Neural progenitor cell (in vitro differentiated cells): ENCODE measurements at places on chromosomes 2 and 18.

DNA sequence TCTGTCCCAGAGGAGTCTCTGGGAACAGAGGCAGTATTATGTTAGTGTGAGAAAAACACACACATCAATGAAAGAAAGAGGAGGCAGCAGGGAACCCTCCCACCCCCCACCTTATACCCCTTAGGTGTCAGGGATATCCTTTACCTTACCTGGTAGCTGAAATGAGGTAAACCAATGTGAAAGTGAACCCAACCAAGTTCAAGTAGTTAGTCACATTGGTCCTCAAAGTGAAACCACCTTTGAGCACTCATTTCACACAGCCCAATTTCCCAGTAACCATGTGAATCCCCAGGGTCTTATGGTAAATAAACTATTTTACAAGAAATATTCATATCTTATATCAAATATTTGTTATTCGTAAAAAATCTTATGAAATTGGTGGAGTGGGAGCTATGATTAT lies 377.8 kb downstream of the LRATD1 start:
- DNase-seq: no peak

- peak; percentile 33 for DNase-seq
Observed at GRCh38 chr2:72325592-72326422, 178.1 kb upstream of the CYP26B1 start.

DNA sequence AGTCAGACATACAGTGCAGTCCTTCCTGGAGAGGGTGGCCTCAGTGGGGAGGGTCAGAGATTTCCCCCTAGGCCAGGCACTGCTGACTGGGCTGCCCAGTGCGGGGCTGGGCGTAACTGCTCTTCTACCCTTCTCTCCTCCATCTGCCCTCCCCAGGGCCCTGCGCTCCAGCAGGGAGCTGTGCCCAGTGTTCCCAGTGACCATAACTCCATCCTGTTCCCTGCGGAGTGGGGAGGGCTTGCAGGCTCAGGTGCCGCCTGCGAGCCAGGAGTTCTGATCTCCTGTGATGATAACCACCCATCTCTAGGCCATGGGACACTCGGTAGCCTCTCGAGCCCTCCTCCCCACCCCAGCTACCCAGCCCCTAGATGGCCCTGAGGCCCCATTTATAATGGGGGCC lies 107.6 kb downstream of the SMAD7 start:
- DNase-seq: no peak

DNA sequence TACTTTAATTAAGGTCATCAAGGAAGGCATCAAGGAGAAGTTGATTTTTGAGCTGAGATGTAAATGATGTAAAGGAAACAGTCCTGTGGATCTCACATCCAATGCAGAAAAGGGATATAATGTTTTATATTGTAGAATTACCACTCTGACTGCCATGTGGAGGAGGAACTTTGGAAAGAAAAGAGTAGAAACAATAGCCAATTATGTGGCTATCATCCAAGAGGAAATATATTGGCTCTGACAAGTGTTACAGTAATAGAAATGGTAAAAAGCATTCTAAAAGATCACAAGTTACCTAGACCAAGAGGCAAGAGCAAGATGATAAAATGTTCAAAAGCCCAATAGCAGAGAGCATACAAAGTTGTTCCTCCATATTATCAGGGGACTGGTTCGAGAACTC lies 26.8 kb downstream of the BARD1 start:
- DNase-seq: no peak

DNA sequence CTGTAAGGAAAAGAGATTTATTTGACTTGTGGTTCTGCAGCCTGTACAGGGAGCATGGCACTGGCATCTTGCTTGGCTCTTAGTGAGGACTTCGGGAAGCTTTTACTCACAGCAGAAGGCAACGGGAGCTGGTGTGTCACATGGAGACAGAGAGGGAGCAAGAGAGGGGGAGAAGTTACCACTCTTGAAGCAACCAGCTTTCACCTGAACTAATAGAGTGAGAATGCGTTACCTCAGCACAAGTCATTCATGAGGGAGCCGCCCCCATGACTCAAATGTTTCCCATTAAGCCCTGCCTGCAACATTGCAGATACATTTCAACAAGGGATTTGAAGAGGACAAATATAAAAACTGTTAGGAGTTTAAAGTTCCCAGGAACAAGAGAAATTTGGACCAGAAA lies 190.0 kb downstream of the CYRIA start:
- no peak for DNase-seq

DNA sequence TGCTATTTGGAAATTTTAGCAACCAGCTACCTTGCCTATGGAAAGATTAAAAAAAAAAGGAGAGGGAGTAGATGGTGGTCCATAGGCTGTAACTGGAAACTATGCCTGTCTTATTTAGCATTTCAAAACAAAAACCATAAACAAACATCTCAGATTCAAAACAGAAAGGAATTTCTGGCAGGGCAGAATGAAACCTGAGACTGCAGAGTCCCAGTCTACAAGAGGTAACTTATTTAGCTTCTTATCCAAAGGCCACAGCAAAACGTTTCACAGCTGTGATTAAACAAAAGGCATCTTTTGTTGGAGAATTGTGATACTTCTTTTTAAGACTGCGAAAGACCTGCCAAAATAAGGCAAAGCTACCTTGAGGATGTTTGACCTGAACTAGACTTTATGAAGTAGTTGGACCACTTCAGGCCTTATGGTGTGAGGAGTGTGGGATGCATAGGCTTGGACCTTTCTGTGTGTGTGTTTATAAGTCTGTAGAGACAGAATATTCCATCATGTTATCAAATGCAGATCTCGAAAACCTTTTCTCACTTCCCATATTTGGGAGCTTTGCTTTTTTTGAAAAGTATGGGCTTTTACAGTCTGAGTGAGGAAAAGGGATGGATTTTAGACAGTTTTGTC lies 11.0 kb downstream of the CRIM1 start:
- DNase-seq: no peak

DNA sequence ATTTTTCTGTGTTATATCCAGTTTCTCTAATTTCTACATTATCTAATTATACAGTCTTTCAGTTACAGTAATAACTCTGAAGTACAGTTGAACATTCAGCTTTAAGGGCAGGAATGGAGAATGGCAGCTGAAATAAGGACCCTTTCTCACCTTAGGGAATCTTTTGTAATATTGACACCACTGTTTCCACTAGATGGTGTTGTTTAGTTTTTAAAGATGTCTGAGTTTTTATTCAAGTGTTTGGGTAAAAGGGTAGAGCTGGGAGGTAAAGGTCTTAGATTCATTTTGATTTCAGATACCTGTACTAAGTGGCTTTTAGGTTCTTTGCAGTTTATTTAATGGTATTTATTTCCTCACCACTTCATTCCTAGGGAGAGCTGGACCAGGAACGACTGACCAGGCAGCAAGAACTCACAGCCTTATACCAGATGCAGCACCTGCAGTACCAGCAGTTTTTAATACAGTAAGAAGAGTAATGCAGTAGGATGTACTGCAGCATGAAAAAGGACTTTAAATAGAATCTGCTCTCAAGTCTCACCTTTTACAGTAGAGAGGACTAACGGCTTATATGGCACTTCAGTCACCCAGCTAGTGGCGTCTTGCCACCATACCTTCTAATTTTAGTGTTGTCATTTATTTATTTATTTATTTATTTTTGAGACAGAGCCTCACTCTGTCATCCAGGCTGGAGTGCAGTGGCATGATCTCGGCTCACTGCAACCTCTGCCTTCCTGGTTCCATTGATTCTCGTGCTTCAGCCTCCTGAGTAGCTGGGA lies 33.2 kb upstream of the KCNJ13 start:
- no peak for DNase-seq

DNA sequence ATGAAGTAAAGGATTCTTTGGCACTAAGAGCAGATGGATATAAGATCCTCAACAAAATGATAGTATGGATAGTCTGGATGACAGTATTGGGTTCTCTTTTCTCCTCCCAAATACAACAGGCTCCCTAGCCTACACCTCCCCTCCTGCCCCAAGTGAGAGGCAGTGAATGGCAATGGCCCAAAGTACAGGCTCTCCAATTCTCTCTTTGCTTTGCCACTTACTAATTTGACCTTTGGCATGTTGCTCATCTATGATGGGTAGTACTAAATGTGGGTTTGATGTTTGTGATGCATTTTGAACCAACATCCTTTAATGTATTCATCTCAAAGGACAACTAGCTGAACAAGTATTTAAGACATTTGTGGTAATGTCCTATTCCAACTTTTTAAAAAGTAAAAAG lies 65.9 kb downstream of the EIF5B start:
- no peak for DNase-seq

- no peak for DNase-seq
Observed at GRCh38 chr2:26639685-26640243, 1.4 kb downstream of the CIB4 start.

DNA sequence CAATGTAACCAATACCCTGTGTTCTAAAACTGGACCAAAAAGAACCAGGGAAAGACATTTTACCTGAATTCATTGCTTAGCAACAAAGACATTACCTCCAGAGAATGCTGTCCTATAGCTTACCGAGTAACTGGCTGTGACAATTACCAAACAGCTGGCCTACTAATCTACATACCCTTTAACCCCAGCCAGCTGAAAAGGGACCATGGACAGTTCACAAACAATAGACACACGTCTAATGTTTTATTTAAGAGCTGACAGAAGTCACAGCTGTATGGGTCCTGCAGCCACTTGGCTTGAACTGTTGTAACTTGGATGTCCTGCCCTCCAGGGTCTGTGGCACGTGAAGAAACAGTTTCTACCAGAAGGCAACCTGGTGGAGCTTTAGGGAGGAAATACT lies 130.1 kb upstream of the EFEMP1 start:
- DNase-seq: peak; percentile 71
